ENCODE measurements at places on chromosomes 13 and 19.

GRCh38 chr13:98144801-98145350, 2.0 kb downstream of the FARP1 start:
- DNase-seq, result peak; percentile 34

- no peak for DNase-seq
Measured at GRCh38 chr19:30217461-30217860, 154.7 kb upstream of the ZNF536 start.

GRCh38 chr19:10603084-10603872, 16.2 kb upstream of the AP1M2 start:
- DNase-seq, result peak; percentile 13

GRCh38 chr19:55581145-55581822, 636 bp upstream of the ZNF579 start:
- no peak for DNase-seq

DNA sequence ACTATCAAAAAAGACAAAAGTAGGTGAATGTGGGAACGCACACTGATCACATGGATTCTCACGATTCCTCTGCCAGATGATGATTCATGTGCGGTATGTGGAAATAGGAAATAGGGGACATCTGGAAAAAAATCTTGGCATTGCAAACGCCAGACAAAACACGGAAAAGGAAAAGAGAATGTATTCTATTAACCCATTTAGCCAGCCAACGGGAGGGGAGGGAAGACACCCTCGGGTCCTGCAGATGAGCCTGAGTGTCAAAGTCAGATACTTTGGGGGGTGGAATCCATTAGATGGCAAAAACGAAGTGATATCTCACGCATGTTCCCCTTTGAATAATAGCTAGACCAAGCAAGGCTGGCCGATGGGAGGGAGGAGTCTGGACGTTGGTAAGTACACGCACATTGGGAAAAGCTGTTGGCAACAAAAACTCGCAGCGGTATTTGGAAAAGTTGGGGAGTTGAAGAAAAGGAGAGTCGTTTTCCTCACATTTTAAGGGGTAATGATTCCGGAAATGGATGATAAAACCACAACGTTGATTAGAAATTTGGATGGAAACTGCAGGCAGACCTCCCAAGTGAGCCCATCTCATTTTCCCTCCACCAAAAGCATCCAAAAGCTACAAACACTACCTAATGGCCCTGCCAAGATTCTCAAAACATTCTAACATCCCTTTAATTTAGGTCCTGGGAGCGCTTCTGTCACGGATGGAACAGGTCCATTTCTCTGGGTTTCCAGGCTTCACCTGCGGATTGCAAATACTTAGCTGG, 73.6 kb downstream of the COL4A1 start:
- no peak for DNase-seq

- no peak for DNase-seq
Measured at GRCh38 chr19:57362419-57362818, 932 bp upstream of the TRAPPC2B start.

- no peak for DNase-seq
Measured at GRCh38 chr19:368630-369024, 24.0 kb upstream of the MIER2 start.

DNA sequence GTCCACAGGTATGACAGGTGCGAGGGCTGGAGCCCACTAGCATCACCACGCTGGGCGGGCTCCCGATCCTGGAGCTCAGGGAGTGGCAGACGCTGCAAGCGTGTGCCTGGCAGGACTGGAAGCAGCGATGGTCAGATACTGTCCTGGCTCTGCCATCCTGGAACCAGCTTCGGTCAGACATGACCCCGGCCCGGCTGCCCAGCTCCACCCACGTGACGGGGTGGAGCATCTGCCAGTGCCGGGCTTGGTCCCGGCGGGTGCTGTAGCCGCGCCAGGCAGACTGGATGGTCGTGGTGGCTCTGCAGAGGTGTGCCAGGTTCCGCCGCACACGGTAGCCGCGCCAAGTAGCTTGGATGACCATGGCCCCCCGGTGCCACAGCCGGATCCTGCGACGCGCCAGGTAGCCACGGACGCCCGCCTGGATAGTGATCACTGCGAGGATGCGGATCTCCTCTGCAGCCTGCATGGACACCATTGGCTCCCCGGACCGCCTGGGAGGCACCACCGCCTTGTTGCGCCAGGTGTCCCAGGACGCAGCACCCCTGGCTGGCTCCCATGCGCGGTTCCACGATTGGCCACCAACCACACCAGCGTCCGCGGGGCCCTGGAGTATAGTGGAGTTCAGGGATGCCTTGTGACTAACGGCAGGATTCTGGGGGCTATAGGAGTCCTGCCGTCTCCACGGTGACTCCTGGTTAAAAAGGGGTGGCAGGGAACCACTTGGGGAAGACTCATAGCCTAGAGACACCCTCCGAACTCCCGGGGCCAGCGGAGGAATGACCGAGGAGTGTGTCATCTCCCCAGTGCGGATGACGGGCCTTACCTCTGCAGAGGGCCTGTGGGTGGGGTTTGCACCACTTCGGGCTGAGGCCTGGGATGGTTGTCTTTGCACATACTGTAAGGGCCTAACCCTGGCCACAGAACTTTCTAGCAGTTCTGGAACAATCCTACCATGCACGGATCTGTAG, 16.5 kb downstream of the IQCN start:
- DNase-seq, result no peak

DNA sequence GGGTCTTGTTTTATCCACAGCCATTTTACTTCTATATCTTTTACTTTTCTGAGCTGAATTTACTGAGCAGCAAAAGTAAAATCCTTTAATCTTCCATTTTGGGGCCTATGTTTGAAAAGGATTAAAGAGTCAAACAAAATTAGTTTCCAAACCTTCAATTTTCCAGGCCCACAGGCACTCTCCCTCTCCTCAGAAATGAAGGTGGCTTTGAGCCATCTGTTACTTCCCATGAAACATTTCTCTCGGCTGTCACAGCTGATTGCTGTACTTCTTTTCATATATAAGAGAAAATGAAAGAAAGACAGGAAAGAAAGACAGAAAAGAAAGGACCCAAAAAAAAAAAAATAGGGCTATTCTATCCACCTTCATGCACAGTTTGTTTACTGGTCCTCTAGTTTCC, 194.9 kb downstream of the LACC1 start:
- DNase-seq, result no peak

DNA sequence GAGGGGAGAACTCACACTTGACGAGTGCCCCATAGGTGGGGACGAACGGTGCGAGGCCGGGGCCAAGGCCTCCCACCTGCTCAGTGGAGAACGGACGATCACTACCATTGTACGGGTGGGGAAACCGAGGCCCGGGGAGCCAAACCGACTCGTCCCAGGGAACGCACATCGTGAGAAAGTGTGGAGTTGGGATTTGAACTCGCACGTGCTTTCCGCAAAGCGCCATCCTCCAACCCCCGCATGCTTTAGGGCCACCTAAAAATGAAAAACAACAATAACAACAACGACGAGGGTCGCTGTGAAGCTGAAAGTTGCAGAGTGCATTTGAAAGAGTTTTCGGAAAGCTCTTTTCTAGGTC, 458 bp downstream of the ARHGEF1 start:
- no peak for DNase-seq

- DNase-seq, result no peak
Measured at GRCh38 chr13:112790735-112791641, 101.2 kb downstream of the ATP11A start.

DNA sequence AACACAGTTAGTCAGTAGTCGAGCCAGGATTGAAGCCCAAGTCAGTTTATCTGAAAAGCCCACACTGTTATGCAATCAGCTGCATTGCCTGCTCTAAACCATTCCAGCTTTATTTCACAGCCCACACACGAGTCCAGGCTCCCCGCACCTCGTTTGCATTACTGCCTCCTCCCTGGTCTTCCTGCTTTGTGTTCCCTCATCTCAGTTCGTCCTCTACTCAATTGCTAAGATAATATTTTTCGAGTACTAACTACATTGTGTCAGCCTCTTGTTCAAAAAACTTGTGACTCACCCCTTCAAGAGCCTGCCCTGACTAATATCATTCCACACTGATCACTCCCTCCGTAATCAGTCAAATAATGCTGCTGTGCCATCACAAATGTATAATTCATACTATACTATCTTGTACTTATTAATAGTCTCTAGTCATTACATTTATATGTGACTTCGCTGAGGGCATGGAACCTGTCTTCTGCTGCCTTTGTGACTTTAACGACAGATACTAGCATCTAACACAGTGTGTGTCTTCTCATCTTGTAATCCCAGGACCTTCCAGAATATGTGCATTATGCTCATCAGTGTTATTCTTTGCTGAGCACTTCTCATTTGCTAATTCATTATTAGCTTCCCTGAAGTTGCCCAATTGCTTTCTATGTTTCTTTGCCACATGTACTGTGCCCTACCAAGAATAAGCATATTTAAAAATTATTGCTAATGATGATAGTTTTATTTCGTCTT, 26.2 kb upstream of the WDFY2 start:
- DNase-seq, result no peak

GRCh38 chr19:57249329-57249728, 8.9 kb downstream of the ZNF805 start:
- no peak for DNase-seq

DNA sequence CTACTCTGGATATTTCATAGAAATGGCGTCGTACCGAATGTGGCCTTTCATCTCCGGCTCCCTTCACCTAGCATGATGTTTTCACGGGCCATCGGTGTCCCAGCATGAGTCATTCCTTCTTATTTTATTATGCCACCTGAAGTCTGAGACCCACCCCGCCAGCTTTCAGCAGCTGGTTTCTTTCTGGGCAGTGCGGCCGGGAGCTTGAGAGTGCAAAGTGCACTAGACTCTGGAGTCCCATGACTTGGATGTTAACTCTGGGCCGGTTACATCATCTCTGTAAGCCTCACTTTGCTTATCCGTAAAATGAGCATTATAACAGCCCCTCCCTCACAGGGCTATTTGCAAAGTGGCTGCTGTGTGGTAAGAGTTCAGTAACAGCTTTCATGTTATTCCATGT, 5.8 kb upstream of the KMT5C start:
- DNase-seq, result no peak

- no peak for DNase-seq
Measured at GRCh38 chr13:30108216-30108912, 199.0 kb downstream of the KATNAL1 start.

DNA sequence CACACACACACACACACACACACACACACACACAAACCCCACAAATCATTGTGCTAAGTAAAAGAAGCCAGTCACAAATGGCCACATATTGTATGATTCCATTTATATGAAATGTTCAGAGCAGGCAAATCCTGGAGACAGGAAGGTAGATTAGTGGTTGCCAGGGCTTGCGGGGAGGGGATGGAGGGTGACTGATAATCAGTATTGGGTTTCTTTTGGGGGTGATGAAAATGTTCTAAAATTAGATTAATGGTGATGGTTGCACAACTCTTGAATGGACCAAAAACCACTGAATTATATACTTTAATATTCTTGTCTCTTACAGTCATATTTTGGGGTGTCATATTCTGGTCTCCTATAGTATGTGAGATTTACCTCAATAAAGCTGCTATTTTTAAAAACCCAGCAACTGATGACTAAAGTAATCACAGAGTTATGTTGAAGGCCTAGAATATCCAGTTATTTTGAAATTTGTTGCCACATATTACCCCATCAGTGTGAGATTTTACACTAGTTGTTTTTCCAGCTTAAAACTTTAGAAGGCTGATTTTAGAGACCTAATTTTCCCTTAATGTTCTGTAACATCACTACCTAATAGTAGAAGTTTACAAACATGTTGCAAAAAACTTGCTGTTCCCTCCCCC, 20.3 kb downstream of the FLT1 start:
- DNase-seq, result no peak

DNA sequence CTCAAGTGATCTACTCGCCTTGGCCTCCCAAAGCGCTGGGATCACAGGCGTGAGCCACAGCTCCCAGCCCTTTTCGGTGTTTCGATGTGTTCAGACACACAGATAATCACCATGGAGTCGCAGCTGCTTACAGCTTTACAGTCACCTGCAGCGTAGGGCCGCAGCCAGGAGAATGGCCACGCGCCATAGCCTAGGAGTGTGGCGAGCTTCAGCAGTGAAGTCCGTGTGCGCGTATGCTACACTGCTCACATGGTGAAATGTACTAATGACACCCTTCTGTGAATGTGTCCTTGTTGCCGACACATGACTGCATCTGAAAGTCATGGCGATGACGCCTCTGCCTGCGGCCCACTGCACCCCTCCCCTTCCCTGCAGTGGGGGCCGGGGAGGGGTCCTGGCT, 23.6 kb downstream of the AP3D1 start:
- DNase-seq, result no peak

- DNase-seq, result peak; percentile 46
Measured at GRCh38 chr19:50977626-50978025, 6.1 kb downstream of the KLK7 start.

DNA sequence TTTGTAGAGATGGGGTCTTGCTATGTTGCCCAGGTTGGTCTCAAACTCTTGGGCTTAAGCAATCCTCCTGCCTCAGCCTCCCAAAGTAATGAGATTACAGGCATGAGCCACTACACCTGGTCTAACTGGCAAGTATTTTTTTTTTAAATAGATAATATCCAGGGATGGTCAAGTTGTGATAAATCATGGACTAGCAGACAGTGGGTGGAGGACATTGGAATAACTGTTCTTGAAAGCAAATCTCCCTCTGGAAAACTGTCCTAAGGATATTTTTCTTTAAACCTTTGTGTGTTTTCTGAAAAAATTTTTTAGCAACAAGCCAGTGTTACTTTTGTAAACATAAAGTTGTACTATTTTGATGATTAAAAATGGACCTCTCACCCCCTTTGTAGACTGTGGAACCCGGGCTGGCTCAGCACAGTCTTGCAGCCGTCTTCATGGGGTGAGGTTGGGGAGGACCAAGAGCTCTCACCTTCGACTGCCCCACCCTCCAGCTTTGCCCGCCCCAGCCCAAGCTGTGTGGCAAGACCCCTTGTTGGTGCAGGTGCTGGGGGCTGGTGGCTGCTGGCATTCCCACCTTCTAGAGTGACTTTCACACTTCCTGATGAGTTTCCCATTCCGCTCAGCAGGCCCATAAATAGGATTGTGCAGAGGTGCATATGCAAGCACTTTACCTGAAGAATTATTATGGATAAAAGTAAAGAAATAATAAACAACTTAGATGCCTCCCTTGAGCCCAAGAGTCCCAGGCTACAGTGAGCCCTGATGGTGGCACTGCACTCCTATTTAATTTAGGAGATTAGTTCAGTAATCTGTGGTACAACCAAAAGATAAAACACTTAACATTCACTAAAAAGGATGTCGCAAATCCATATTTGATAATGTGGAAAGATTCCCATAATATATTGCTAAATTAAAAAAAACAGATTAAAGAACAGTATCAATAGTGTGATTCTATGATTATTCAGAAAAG, 107.3 kb downstream of the GADD45B start:
- DNase-seq, result no peak

All from globus pallidus (tissue), 1 donor.